Upper lobe of right lung (tissue), 1 donor: ENCODE measurements at places on chromosomes 12 and 14.

DNA sequence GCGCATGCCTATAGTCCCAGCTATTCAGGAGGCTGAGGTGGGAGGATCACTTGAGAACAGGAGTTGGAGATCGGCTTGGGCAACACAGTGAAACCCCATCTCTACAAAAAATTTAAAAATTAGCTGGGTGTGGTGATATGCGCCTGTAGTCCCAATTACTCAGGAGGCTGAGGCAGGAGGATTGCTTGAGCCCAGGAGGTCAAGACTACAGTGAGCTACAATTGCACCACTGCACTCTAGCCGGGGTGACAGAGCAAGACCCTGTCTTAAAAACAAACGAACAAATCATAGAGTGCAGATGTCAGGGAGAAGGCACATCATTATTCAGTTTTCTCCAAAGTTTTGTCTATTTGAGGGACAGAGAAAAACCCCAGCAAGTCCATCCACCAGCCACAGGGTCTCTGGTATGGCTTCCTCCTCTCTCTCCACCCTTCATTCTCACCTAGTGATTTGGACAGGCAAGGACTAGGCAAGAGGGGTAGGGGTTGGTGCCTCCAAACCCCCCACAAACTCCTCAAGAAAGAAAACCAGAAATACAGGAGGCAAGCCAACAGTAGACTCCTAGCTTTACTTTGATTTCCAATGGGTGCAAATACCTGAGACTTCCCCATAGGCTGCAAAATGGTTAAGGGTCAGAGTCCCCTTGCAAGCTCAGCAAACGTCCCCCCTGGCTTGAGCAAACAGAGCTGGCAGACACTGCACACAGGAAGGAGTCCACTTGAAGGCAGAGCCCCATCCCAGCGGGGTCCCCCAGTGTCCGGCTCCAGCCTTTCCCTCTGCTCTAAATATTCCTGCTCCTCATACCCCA lies 26.5 kb upstream of the RPLP0 start:
- H3K4me1 ChIP-seq: peaks cover 76% of the 10 kb centered on the region
- H3K36me3 ChIP-seq: peaks cover 16% of the 10 kb centered on the region
- no peak for DNase-seq
- peak overlapping the region; percentile 77 for H3K27ac ChIP-seq
- no peak overlapping the region for H3K4me3 ChIP-seq
- H3K27me3 ChIP-seq: no peaks in the 10 kb centered on the region

- no peak overlapping the region for H3K27ac ChIP-seq
- H3K4me1 ChIP-seq: no peaks in the 10 kb centered on the region
- no peaks in the 10 kb centered on the region for H3K36me3 ChIP-seq
- no peak overlapping the region for H3K4me3 ChIP-seq
- no peaks in the 10 kb centered on the region for H3K27me3 ChIP-seq
- no peak for DNase-seq
Measured at GRCh38 chr14:82854901-82855300, 1321.2 kb upstream of the SEL1L start.

- H3K27ac ChIP-seq: no peak overlapping the region
- no peak overlapping the region for H3K4me3 ChIP-seq
- no peaks in the 10 kb centered on the region for H3K27me3 ChIP-seq
- no peak for DNase-seq
Measured at GRCh38 chr14:23589606-23590005, 11.0 kb upstream of the JPH4 start.

DNA sequence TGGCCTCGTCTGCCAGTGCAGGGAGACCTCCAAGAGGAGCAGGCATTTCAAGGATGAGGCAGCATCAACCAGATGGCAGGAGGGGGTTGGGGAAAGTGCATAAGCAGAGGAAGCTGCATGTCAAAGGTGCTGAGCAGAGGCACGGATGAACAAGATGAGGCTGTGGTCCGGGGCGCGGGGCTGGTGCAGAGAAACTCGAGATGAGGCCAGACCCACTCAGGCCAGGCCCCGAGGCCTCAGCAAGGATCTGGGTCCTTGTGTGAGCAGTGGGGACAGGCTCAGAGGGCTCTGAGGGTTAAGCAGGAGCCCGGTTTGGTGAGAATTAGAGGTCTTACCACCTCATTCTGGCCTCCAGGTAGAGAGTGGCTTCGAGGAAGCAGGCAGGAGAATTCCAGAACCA lies 98.8 kb downstream of the DICER1 start:
- no peaks in the 10 kb centered on the region for H3K27me3 ChIP-seq
- peak; percentile 56 for DNase-seq
- no peak overlapping the region for H3K4me3 ChIP-seq
- no peaks in the 10 kb centered on the region for H3K4me1 ChIP-seq

DNA sequence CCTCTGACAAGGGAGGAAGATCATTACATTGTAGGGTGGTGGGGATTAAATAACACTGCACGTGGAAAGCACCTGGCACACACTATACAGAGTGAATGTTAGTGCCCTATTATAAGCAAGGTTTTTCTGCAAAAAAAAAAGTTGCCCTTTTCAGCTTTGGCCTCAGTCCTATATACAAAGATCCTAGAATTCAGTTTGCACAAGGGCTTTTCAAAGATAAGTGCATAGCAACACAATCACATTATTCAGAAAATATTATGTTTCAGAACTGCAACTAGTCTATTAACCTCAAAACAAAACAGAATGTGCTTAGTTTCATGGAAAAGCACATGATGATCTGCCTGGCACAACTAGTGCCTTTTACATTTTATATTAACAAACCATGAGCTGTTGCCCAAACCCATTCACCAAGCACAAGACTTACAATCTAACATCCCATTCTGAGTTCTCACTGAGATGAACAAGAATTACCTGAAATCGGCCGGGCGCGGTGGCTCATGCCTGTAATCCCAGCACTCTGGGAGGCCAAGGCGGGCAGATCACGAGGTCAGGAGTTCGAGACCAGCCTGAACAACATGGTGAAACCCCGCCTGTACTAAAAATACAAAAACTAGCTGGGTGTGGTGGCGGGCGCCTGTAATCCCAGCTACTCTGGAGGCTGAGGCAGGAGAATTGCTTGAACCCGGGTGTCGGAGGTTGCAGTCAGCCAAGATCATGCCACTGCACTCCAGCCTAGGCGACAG lies 1.8 kb downstream of the TM7SF3 start:
- DNase-seq: peak; percentile 63
- H3K4me3 ChIP-seq: peak overlapping the region; percentile 84
- H3K27ac ChIP-seq: peak overlapping the region; percentile 97
- H3K36me3 ChIP-seq: no peaks in the 10 kb centered on the region
- no peaks in the 10 kb centered on the region for H3K27me3 ChIP-seq

- H3K27ac ChIP-seq: no peak overlapping the region
- no peak overlapping the region for H3K4me3 ChIP-seq
- no peaks in the 10 kb centered on the region for H3K27me3 ChIP-seq
Measured at GRCh38 chr12:18979401-18980126, 150.0 kb upstream of the PLEKHA5 start.

DNA sequence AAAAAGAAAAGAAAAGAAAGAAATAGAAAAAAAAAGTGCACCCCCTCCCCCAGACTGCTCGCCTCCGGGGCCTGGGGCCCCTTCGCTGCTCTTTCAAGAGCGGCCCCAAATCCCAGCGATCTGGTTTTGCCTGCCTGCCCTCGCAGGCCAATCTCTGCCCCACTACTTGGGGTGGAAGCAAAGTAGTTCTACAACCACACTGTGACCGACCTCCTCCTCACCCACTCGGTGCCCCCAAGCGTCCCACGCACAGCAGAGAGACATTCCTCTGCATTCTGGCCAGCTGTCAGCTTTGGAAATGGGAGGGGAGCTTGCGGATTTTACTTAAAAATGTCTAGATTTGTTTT lies 2.4 kb upstream of the TBX3 start:
- H3K4me3 ChIP-seq: no peak overlapping the region
- H3K4me1 ChIP-seq: no peaks in the 10 kb centered on the region
- no peak for DNase-seq
- H3K27me3 ChIP-seq: peaks cover 58% of the 10 kb centered on the region

DNA sequence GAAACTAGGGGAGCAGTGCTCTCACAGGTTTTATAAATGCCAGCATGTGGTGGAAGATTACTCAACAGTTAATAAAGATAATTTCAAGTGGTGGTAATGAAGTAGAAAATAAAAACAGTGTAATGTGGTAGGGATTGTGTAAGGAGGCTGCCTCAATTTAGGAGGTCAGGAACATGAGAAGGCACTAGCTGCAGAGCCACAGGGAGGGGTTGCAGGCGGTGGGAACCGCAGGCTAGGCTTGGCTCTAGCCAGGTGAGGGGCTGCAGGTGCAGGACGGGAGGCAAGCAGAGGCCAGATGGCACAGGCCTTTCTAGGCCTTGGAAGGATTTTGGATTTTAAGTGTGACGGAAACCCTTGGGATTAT lies 768 bp downstream of the METTL25 start:
- no peaks in the 10 kb centered on the region for H3K27me3 ChIP-seq
- peak overlapping the region; percentile 100 for H3K4me3 ChIP-seq
- H3K36me3 ChIP-seq: peaks cover 27% of the 10 kb centered on the region
- peaks cover 38% of the 10 kb centered on the region for H3K4me1 ChIP-seq

DNA sequence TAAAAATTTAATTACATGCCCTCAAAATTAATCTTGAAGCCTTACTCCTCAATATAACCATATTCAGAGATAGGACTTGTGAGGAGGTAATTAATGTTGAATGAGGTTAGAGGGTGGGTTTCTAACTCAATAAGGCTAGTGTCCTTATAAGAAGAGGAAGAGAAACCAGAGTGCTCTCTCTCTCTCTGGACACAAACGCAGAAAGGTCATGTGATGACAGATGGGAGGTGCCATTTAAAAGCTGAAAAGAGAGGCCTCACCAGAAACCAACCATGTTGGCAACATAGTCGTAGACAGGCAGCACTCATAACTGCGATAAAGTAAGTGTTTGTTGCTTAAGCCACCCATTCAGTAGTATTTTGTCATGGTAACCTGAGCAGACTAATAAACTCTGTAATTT lies 378.5 kb upstream of the LMO3 start:
- DNase-seq: no peak
- H3K27me3 ChIP-seq: no peaks in the 10 kb centered on the region
- no peaks in the 10 kb centered on the region for H3K4me1 ChIP-seq
- H3K4me3 ChIP-seq: no peak overlapping the region

DNA sequence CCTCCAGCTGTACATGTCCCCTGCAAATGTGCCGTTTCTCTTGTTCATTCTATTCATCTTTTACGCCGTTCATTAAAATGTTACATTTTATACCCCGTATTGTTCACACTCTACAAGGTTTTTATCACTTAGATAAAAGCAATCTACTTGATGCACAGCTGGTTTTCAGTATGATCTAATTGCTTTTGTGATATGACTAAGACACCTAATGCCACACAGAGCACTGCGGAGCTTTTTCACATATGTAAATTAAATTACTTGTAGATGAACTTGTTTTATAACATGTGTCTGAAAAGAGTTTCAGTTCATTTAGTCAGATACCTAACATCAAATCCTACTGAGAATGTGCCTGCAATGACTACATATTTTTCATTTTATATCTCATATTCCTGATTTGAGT lies 40.9 kb upstream of the RERGL start:
- H3K4me1 ChIP-seq: no peaks in the 10 kb centered on the region
- DNase-seq: no peak
- no peak overlapping the region for H3K27ac ChIP-seq
- H3K36me3 ChIP-seq: no peaks in the 10 kb centered on the region
- H3K27me3 ChIP-seq: no peaks in the 10 kb centered on the region

DNA sequence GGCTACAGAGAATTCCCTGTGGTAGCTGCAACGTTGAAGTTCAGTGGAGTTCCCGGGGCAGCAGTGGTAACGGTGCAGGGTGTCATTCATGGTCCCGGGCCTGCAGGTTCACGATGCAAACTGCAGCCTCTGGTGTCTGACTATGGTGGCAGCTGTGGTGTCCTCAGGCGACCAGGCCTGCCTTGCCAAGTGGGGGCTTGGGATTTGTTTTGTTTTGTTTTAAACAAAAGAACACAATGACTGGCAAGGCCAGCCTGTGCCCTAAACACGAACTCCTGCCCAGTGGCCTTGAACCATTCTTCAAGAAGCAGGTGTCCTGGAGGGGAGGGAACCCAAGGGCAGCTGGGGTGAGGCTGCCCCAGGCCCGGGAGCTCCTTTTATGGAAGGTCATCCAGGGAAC lies 48.5 kb downstream of the LRRC74A start:
- no peaks in the 10 kb centered on the region for H3K36me3 ChIP-seq
- no peaks in the 10 kb centered on the region for H3K4me1 ChIP-seq
- no peaks in the 10 kb centered on the region for H3K27me3 ChIP-seq

DNA sequence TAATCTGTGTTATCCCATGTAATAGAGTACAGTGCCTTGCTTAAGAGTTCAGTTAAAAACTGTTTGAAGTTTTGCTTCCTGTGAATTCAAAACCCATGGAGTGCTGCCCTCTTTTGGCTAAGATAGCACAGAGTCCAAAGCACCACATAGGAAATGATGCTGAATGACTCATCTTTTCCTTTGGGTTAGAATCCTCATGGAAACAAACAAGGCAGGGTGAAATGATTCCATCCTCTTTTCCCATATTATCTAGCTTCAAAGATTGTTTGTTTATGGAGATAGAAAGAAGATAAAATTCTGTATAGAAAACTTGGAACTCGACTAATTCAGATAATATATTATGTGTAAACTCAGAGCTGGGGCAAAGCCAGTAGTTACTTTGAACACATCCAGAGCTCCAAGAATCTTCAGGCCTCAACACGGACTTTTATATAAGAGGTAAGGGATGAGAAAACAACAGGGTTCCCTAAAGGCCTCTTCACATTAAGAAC lies 87.4 kb downstream of the OTOGL start:
- H3K4me3 ChIP-seq: no peak overlapping the region
- H3K36me3 ChIP-seq: no peaks in the 10 kb centered on the region
- H3K27ac ChIP-seq: peak overlapping the region; percentile 70
- no peak for DNase-seq
- peaks cover 8% of the 10 kb centered on the region for H3K4me1 ChIP-seq
- no peaks in the 10 kb centered on the region for H3K27me3 ChIP-seq

DNA sequence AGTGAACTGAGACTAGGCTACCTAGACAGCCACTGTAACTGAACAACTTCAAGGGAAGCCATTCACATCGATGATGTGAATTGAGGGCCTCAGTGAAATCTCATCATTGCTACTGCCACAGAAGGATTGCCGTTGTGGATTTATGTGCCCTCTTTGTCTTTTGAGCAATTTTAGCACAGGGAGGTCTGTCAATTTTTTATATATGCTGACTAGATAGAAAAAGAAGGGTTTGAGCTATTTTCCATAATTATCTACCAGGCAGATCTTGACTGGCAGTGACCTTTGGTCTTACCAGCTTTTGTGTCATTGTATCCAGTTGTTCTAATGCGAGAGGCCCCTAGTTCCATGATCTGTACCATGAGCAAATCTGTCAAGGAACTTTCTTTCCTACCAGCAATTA lies 179.4 kb downstream of the ERC1 start:
- DNase-seq: no peak
- no peak overlapping the region for H3K4me3 ChIP-seq
- H3K27me3 ChIP-seq: no peaks in the 10 kb centered on the region
- no peak overlapping the region for H3K27ac ChIP-seq

DNA sequence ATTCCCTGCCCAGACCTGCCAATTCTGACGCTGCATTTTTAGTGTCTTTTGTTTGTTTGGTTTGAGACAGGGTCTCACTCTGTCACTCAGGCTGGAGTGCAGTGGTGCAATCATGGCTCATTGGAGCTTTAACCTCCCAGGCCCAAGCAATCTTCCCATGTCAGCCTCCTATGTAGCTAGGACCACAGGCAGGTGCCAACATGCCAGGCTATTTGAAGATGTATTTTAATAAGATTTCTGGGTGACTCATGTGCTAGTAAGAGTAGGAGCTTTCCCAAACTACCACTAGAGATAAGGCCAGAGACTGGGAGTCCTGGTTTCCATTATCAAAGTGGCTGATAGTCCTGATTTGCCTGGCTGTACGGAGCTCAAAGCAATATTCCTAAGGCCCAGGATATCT lies 693.3 kb downstream of the MED13L start:
- H3K27ac ChIP-seq: no peak overlapping the region
- H3K4me1 ChIP-seq: no peaks in the 10 kb centered on the region
- H3K27me3 ChIP-seq: no peaks in the 10 kb centered on the region
- no peak for DNase-seq
- no peak overlapping the region for H3K4me3 ChIP-seq

GRCh38 chr12:18145924-18146323 lies 55.9 kb upstream of the RERGL start:
- no peak for DNase-seq
- H3K27ac ChIP-seq: peak overlapping the region; percentile 7
- no peaks in the 10 kb centered on the region for H3K36me3 ChIP-seq
